ENCODE measurements at places on chromosomes 11 and 22.

GRCh38 chr22:31923747-31924146 lies 20.6 kb upstream of the YWHAH start:
- no peak for DNase-seq

GRCh38 chr11:44708523-44709280 lies 18.1 kb upstream of the TSPAN18 start:
- no peak for DNase-seq

DNA sequence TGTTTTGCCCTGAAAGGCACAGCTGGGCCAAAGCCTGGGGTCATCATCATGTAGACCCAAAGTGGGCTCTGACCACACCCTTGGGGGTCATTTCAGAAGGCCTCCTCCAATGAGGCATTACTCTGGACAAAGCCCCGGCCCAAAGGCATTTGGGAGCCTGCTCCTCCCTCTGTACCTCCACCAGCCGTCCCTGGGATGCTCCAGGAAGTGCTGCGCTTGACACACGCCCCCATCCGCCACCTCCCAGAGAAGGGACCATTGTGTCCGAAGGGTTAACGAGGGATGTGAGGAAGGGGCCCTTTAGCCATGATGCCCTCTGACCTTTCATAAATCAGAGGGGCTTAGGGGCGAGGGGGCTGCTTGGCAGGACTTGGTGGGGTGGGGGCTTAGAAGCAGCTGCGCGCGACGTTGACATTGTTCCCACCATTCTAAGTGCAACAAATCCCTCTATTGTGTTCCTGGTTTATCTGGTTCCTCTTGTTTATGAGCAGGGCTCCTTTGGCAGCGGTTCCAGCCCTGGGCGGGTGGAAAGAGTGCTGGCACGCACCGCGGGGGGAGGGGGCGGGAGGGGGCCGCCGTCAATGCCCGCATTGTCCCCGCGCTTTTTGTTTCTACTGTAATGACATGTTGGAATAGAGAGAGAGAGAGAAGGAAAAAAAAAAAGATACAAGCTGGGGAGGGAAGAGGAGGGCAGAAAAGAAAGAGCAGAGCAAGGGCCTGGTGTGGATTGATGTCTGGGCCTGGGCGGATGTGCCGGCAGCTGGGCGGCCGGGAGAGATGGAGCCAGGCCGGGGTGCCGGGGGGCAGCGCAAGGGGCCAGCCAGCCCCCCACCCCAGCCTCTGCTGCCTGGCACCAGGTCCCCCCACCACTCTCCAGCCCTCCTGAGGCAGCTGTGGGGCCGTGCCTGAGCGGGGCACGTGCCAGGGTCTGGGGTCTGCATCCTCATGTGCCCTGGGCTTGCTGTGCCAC lies 32.1 kb upstream of the SOX10 start:
- DNase-seq = no peak

- DNase-seq = no peak
Observed at GRCh38 chr11:15920856-15921629, 435.3 kb downstream of the SOX6 start.

DNA sequence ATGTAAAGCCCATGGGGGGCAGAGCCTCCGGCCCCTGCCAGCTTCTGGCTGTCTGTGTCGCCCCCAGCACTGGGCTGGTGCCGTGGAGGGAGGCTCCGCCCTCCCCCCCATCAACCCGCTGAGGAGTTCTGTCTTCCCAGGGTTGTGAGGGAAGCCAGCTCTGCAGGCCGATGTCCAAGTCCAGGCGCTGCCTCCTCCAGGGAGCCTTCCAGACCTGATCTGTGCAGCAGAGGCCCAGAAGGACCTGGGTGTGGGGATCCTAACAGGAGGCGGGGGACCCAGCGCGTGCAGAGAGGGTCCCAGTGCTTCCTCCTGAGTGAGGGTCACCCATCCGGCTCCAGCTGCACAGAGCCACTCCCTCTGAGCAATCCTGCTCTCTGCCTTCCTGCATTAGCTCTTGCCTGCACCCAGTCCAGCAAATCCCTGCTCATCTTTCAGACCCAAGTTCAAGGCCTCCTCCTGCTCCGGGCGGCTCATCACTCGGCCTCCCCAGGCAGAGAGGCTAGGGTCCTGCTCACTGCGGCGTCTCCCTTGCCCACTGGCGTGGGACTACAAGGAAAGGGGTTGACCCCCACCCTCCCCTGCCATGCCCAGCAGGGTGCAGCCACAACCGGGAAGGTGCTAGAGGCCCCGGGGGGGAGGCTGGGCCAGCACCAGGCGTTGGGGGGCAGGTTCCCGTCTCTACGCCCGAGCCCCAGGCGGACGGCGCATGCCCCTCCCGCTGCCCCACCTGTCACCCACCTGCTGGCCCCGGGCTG lies 16.4 kb downstream of the PRR33 start:
- no peak for DNase-seq

- no peak for DNase-seq
Observed at GRCh38 chr11:65445604-65446445, 23.2 kb downstream of the NEAT1 start.

DNA sequence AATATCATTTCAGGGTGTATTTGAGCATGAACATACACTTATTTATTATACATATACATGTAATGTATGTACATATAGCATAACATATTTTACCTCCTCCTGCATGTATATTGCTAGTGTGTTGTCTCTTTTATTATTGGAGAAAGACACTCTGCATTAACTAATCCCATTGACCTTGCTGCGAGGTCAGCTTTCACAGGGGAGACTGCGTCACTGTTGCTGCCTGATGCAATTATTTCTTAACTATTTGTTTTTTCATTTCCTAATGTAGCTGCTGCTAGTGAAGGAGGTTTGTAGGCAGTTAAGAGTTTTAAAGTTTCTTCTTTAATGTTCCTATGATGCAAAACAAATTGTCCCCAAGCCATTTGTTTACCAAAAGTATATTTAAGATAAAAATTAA lies 185.4 kb upstream of the CNTN5 start:
- no peak for DNase-seq

DNA sequence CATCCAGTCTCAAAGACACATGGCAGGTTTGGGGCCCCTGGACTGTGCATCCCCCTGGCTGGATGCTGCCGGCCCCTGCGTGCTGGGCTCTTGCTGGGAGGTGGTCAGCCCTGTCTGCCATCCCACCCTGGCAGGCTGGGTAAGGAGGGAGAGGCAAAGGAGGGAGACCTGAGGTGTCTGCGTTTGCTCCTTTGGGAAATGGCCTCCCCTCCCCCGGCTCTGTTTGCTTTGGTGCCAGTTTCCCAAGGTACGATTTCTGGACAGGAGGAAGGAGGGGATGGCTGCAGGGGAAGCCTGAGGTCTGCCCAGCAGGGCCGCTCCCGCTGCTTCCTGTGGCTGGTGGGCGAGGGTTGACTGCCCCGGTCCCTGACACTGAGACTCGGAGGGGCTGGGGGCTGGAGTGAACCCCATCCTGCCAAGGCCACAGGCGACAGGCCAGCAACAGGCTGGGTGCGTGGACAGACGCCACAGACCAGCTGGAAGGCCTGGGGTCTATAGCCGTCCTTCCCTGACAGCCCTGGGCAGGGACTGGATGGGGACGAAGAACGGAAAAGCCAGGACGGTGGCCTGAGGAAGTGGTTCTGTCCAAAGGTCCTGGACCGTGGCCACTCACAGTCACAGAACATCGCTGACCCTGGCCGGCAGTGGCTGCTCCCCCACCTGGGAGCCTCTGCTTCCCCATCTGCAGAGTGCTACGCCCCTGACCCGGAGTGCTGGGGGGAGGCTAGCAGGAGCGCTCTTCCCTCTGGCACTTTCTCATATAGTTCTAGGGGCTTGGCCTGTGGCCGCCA lies 38.0 kb downstream of the OSBPL5 start:
- DNase-seq = no peak

- DNase-seq = no peak
Observed at GRCh38 chr11:82854242-82854641, 46.0 kb downstream of the PRCP start.
